Stimulated activated CD8-positive, alpha-beta memory T cell treated with anti-CD3 and anti-CD28 coated beads, Interleukin-7, amount 100 ng/mL, for 4 hours (primary cell): ENCODE measurements at places on chromosomes 11 and 22.

GRCh38 chr11:112565551-112565950, 304.9 kb upstream of the PLET1 start:
- DNase-seq = no peak

- no peak for DNase-seq
Observed at GRCh38 chr11:78168539-78169477, 19.6 kb downstream of the KCTD21 start.

- no peak for DNase-seq
Observed at GRCh38 chr11:46865340-46865739, 19.3 kb upstream of the CKAP5 start.

GRCh38 chr11:69568809-69569097, 72.2 kb upstream of the CCND1 start:
- no peak for DNase-seq

- DNase-seq = no peak
Observed at GRCh38 chr22:46289244-46289891, 7.3 kb upstream of the GTSE1 start.

GRCh38 chr11:44839458-44840084, 111.1 kb downstream of the TP53I11 start:
- DNase-seq = no peak

DNA sequence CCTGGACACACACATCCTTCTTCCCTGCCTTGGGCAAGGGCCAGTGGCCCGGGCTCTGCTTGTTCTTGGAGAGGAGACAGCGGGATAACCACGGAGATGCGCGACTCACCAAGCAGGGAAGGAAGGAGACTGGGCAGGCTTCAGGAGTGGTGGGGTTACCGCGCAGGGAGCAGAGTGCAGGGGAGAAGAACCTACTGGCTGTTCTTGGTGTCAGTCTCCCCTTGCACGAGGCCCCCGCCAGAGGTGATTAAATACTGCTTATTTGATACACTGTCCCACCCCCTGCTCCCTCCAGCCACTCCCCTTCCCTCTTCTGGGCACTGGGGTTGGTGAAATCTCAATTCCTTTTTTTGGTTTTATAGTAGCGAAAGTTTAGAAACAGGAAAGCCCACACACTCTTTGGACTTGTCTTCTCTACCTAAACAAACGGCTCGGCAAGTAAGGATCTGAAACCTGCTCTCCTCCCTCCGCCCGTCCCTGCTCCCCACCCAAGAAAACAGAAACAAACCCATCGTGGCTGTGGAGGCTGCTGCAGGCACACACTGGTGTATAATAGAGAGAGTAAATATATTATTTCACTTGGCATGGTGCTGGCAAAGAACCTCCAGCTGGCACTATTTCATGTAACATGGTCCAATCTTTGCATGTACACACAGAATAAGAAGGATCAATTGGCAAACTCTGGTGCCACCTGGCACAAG, 10.8 kb downstream of the LARGE2 start:
- DNase-seq = no peak
